LNCaP clone FGC (cell line): ENCODE measurements at places on chromosomes 12 and 14.

- no peak for DNase-seq
Measured at GRCh38 chr14:23141706-23142444, 22.8 kb upstream of the CEBPE start.

DNA sequence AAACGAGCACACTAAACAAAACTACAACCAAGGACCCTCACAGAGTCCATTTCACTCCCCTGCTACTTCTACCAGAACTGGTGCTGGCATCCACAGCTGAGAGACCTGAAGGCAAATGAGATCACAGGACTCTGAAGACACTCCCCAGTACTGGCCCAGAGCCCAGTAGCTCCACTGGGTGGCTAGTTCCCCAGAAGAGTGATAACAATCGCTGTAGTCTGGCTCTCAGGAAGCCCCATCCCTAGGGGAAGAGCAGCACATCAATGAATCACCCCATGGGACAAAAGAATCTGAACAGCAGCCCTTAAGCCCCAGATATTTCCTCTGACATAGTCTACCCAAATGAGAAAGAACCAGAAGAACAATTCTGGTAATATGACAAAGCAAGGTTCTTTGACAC is 190.7 kb upstream of the BMP4 start:
- DNase-seq = no peak

DNA sequence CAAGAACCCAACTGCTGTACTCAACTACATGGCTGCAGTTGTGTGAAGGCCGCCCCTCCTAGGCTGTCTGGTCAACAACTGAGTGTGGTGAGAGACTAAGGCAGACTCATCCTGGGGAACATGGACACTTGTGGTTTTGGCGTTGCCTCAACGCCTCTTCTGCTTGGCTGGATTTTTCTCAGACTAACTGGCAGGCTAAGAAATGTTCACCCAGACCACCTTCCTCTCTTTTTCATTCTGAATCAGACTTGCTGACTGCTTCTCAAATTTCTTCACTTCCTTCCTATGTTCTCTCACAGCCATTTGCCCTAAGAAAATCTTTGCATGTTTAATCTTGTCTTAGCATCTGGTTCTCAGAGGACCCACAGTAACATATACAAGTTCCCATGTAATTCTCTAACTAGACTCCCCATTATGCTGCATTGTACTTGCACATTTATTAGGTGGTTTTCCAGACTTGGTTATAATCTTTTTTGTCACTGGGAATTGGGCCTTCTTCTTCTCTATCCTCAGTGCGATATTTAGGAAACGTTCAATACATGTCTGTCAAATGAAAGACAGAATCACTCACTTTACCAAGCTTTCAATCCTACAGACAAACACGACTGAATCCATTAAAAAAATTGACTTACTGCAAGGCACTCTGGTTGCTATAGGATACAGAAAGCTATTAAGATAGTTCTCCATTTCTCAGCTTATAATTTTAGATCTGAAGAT is 327.6 kb downstream of the CCER1 start:
- no peak for DNase-seq

DNA sequence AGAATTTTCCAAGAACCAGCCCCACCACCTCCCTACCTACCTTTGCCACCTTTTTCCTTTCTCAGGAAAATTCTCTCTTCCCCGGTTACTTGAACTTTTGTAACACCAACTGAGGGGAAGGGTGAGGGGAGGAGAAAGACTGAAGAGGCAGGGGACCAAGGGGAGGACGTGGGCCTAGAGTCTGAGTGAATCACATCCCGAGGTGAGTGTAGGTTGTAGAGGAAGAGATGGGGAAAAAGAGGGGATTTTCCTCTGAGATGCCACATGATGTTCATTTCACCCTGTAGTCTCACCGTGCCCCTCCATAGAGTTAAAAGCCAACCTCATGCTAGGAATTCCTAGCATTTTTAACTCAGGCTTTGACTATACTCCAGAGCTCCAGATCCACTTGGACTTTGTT is 311.8 kb downstream of the RPAP3 start:
- DNase-seq = no peak

DNA sequence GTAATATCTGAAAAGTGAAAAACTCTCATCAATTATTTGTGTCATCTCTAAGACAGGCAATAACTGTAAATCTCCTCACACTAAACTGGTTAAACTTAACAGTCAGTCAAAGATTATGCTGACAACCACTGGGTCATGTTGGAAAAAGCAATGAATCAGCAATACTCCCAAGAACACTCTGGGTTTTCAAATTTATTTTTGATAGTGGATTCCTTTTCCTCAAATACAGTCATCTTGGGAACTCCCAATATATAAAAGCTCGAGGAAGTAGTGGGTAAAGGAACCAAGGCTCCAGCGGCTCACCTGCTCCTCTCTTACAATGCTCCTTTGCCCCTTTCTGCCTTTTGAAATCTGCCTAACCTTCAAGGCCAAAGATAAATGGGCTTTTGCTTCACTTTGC is 70.0 kb downstream of the ARMH4 start:
- DNase-seq = no peak

DNA sequence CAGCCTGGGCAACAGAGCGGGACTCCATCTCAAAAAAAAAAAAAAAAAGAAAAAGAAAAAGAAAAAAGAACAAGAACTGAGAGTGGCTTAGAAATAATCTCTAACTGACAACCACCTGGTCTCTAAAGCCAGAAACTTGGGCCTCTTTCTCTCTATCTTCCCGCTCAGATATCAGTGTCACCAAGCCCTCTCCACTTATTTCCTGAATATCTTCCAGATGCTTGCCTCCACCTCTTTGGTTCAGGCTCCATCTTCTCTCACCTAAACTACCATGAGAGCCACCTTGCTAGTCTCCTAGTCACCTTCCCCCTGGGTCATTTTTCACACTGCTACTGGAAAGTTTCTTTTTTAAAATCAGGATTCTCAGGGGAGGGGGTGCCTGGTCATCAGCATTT is 1.8 kb upstream of the TM9SF1 start:
- DNase-seq = no peak

- peak; percentile 94 for DNase-seq
Measured at GRCh38 chr12:117507548-117507947, 146.1 kb upstream of the NOS1 start.

GRCh38 chr12:52877242-52877641 is 27.6 kb downstream of the KRT8 start:
- DNase-seq = no peak

- DNase-seq = no peak
Measured at GRCh38 chr12:103401421-103401820, 94.3 kb downstream of the C12orf42 start.

DNA sequence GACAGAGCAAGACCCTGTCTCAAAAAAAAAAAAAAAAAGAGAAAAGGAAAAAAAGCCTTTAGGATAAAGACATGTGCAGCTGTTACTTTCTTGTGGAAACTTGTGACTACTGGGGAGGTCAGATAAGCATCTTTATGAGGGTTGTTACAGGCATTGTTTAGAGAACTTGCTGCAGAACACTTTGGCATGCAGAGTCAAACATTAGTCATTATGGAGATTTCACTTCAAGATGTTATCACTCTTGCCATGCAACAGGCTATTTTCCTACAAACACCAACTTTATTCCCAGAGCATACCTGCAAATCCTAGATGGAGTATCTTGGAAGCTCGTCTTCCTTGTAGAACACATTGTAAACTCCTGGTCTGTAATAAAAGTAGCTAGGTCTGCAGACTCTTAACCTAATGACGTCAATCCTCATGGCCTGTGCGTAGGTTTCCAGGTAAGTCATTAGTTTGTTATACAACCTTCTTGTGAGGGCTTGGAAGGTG is 36.3 kb upstream of the WDR89 start:
- DNase-seq = peak; percentile 99

- no peak for DNase-seq
Measured at GRCh38 chr12:21884936-21885335, 56.3 kb downstream of the ABCC9 start.

DNA sequence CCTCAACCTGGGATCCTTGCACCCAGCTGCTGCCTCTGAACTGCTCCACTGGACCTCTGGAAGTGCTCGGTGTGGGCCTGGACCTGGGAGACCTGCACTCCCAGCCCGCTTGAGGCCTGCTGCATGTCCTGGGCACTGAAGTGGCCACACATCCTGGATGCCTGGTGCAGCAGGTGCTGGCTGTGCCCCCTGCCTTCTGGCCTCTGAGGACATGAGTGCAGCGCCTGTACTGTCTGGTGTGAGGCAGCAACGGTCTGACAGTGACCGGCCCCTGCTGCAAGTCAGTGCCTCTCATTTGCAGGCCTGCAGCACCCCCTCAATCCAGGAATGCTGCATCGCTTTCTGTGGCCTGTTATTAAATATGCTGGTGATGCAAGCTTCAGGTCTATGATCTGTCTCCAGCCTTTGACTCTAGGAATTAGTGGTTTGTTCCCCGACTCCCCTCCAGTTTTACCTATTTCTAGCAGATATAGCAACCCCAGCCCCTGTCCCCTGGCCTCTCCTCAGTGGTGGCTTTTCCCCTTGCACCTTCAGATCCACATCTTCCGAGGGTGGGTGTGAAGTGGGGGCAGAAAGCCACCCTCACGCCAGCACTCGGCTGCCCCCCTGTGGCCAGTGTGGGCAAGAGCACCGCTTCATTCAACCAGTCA is 3.6 kb downstream of the SMIM41 start:
- DNase-seq = no peak

GRCh38 chr14:73943083-73943482 is 6.8 kb downstream of the FAM161B start:
- DNase-seq = no peak

DNA sequence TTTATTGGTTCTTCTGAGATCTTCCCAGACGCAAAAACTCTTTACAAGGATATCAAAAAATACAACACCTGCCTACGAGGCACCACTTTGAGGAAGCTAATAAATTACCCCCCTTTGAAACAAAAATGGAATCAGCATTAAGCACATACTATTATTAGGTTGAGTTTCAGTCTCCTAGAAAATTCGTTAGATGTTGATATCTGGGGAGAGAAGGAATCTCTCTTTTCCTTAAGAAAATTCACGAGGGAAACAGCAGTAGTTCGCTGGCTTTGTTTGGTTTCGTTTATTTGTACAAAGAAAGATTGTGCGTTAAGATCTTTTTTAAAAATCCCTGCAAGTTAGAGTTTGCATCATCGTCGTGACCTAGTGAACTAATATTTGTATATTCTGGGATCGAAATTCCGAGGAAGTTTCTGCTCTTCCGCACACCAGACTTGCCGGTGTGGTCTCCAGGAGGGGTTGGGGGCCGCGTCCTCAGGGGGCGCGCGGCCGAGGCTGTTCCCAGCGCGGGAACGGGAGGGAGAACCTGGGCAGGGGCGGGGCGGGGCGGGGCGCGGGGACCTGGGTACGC is 12.1 kb downstream of the NKX2-1 start:
- DNase-seq = no peak

DNA sequence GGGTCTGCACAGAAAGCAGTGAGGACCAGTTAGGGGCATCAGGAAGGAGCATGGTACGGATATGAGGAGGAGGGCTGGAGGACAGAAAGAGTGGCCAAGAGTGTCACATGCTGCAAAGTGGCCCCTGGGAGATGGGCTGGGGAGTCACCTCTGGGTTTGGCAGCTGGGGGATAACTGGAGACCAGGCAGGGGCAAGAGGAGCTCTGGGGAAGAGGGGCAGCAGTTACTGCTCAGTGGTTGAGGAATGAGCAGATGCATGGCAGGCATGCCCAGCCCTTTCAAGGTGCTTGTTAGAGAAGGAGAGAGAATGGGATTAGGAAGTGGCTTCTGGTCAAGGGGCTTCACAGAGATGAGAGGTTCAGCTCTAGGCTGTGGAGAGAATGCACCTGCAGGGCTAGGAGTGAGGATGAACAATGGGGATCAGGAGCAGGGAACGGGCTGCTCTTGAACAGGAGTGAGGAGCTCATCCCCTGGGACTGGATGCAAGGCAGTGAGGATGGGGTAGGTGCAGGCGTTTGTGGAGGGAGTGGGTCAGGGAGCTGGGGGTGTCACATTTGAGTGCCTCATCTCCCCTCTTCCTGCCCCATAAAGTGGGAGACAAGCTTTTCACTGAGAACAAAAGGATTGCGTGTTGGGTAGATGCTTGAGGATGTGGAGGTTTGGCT is 127.5 kb downstream of the PAPOLA start:
- no peak for DNase-seq

- no peak for DNase-seq
Measured at GRCh38 chr12:56028511-56029165, 7.8 kb downstream of the IKZF4 start.

DNA sequence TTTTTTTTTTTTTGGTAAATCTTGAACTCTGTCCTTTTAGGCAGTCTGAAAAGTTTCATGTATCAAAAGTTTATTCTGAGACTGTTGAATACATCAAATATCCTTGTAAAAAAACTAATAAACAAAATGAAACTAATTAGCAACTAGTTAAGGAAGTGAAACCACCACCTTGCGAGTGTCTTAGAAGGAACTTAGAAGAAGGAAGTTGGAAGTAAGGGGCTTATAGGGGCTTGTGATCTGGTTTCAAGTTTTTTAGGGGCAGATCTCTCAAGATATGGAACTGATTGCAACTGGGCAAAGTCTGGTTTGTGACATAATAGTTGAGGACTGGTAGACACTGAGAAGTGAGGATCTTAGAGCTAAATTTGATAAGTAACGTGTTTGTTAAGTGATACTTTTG is 748.8 kb downstream of the C12orf50 start:
- no peak for DNase-seq

GRCh38 chr14:69693801-69694729 is 72.9 kb upstream of the SRSF5 start:
- DNase-seq = no peak

DNA sequence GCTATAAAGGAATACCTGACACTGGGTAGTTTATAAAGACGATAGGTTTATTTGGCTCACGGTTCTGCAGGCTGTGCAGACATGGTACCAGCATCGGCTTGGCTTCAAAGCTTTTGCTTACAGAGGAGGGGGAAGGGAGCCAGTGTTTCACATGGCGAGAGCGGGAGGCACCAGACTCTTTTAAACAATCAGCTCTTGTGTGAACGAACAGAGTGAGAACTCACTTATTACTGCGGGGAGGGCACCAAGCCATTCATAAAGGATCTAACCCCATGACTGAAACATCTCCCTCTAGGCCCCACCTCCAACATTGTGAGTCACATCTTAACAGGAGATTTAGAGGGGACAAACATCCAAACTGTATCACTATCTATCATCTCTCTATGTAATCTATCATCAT is 227.4 kb downstream of the TMEM132D start:
- DNase-seq = no peak

- DNase-seq = no peak
Measured at GRCh38 chr12:116261525-116262100, 15.9 kb downstream of the MED13L start.

- DNase-seq = no peak
Measured at GRCh38 chr12:94222351-94223084, 74.1 kb downstream of the PLXNC1 start.

GRCh38 chr12:88935856-88936255 is 355.6 kb upstream of the KITLG start:
- no peak for DNase-seq

- no peak for DNase-seq
Measured at GRCh38 chr14:65156568-65157366, 54.5 kb upstream of the MAX start.

DNA sequence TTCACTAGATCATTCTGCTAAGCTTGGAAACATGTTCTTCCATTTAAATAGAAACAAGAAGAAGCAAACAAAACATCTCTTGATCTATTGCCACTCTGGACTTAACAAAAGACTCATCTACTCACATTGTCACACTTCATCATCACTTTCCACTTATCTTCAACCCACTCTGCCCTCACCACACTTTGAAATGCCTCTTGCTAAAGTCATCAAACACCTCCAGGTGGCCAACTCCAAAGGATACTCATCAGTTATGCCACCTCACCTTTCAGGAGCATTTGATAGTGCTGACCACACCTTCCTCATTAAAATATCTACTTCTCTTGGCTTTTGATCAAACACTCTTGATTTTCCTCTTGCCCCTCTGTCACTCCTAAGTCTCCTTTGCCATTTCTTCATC is 7.2 kb downstream of the EFCAB11 start:
- no peak for DNase-seq

- DNase-seq = no peak
Measured at GRCh38 chr12:64780531-64781279, 21.5 kb upstream of the GNS start.
